ENCODE measurements at places on chromosomes 5 and 9. TPM values are rescaled to one million over a fixed set of nuclear protein-coding genes. Genes with fewer than 3 reads are reported as not detected.

DNA sequence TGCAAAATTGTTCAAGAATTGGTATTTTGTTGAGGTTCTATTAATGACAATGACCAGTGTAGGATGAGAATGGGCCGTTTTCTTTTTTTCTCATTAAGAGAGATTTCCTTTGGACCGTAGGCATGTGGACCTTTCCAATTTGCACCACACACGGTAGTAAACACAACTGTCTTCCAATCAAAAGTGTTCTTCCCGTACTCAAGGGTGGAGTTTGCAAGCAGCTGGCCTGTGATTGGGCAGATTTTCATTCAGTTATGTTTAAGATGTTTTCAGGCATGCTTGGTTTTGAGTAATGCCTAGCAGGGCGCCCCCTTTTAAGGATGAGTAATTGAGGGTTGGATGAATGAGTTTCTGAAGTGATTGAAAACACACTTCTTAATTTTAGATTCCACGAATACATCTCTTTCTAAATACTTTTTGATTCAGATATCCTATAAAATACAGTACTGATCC is 2.5 kb downstream of the KDM3B start:
- DNase-seq: peak; percentile 78

DNA sequence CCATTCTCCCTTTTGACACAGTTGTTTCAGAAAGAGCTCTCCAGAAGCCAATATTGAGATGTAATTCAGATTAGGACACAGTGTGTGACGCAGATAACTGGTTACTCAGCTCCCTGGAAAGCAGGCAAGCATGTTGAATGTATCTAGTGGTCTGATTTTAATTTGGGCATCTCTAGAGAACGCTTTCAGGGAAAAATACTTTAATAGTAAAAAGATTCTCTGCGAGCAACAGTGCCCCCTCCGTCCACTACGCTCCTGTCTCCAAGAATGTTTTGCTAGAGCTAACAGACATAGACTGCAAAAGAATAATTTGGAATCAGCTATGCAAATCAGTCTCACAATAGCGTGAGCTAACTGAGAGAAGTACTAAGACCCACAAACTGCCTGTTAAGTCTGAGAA is 23.3 kb downstream of the CFAP90 start:
- no peak for DNase-seq

- DNase-seq: no peak
These were observed 217.5 kb downstream of the DENND1A start for GRCh38 chr9:123712399-123712798.

DNA sequence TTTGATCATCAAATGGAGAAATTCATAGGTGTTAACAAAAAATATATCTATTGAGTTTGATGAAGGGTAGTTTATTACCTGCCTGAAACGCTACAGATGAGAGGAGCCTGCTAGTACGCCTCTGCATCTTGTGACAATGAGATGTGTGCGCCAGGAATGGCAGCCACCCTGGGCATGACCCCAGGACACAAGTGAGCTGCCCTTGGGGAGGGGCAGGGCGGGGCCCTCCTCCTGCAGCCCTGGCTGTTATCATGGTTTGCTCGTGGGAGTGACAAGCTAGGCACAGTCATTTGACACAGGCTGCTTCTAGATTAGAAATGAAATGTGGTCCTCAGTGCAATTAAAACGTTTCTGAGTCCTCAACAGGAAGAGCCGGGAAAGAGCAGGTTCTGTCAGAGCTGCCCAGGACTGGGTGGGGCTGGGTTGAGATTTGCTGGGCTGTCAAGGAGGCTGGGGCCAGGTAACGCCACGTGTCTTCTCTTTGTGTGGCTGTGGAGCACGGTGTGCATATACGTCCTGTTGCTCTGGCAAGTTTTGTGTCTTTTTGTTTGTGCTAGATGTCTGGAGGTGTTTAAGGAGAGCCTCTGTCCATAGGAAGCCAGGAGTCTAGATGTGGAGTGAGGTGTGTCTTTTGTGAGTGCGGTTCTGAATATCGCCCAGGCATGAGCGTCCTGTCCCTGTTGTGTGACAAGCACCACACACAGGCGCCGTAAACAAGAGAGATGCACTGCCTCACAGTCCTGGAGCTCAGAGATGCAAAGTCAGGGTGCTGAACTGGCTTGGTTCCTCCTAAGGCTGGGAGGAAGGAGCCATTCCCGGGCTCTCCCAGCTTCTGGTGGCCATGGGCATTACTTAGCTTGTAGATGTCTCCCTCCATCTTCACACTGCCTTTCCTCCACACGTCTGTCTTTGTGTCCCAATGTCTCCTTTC is 129.0 kb upstream of the IRX4 start:
- peak; percentile 24 for DNase-seq

The SAXO1 gene
- 0.23 TPM for total RNA-seq

The CARTPT gene
- not detected for total RNA-seq

DNA sequence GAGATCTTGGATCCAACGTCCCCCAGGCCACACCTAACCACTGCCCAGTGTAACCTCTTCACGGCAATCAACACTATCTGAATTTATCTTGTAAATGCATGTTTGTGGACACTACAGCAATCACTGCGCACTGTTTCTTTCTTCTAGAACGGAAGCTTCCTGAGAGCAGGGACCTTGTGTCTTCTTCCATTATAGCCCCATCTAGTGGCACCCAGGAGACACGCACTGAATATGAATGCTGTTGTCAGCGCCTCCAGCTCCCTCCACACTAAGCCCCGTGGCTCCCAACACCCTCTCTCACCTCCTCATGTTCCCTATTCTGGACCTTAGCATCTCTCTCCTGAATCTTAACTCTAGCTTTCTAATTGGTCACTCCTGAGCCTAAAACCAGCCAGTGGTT is 72.7 kb downstream of the SMIM23 start:
- no peak for DNase-seq

The PCDHA6 gene
- total RNA-seq: 5.1 TPM

DNA sequence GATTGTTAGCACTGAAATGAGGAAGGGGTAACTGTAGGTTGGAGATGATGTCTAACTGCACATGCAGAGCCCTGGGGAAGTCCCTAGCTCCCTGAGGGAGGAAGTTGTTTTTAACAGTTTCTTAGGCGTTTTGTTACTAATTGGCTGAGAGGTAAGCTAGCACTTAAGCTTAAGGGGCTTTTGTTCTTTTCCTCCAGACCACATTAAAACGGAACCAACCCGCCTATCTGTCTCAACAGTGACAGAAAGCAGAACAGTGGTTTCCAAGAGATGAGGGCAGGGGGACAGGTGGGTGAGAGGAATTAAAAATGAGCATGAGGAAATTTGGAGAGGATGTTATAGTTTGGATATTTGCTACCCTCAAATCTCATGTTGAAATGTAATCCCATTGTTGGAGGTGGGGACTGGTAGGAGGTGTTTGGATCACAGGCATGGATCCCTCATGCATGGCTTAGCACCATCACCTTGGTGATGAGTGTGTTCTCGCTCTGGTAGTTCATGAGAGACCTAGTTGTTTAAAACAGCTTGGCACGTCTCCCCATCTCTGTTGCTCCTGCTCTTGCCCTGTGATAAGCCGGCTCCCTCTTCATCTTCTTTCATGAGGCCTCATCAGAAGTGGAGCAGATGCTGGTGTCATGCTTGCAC is 38.9 kb downstream of the LYRM7 start:
- no peak for DNase-seq

DNA sequence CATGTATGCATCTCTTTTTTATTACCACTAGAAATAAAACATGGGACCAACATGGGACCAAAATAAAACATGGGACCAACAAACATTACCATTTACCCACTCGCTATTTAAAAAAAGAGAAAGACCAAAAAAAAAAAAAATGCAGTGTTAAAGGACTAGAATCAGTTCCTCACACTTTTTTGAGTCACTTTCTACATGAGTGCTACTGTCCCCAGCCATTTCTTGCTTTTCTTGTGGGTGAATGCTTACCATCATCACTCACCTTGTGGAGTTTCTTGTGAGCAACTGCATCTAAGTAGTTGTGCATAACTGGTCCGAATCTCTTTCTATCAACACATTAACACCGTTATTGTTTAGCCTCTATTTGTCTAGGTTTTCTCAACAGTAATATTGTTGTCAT is 493.6 kb upstream of the RIOK2 start:
- no peak for DNase-seq

The SPINK4 gene
- total RNA-seq: 1.2 TPM

DNA sequence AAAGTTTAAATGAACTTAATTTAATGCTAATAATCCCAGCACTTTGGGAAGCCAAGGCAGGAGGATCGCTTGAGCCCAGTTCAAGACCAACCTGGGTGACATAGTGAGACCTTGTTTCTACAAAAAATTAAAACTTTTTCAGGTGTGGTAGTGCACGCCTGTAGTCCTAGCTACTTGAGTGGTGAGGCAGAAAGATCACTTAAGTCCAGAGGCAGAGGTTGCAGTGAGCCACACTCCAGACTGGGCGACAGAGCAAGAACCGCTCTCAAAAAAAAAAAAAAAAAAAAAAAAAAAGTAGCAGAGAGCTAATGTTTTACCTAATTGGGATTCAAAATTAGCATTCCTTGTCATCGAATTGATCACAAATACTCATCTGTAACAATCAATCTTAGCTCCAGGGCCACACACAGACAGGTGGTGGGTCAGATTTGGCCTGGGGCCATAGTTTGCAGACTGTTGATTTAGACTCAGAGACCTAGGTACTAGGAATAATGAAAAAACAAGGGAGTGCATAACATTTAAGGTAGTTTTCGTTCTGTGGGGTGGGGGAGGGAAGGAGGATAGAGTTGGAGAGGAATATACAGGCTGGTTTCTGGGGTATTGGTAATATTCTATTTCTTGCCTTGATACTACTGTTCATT is 21.4 kb downstream of the HSDL2 start:
- no peak for DNase-seq

DNA sequence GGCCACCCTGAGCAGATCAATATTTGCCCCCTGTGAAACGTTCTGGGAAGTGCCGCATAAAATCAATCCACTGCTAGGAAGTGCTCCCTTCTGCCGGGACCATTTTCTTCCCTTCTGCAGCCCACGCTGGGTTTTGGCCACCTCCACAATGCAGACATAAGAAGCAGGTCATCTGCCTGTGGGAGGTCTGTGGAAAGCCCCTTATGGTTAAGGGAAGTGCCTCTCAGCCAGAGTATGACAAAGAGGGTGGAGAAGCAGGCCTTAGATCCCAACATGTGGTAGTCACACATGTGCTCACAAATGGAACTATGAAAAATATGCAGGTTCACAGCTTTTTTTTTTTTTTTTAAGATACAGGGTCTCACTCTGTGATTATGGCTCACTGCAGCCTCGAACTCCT is 82.8 kb downstream of the SLC1A3 start:
- no peak for DNase-seq

The FREM1 gene
- 8.4 TPM for total RNA-seq

DNA sequence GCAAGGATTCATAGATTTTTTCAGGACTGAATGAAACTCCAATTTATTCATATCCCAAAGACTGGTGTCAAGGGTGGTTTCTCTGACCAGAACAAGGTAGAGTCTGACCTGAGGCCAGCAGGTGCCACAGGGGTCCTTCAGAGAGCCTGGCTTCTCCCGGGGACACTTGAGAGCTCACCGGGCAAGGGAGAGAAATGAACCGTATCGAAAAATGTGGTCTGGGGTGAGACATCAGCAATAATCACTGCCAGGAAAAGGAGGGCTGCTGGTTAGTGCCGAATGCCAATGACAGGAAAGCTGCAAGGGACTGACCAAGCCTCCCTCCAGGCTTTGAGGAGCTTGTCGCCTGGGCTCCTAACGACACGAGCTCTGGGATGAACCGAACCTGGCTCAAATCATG is 142.7 kb downstream of the TTLL11 start:
- DNase-seq: no peak

The CNTLN gene
- 12.2 TPM for total RNA-seq

The DAPK1 gene
- total RNA-seq: 139 TPM

GRCh38 chr9:124267271-124267807 is 9.6 kb downstream of the NEK6 start:
- no peak for DNase-seq

Measured in endodermal cell (in vitro differentiated cells).